IMR-90 (cell line): ENCODE measurements at places on chromosomes 4 and X. TPM values are rescaled to one million over a fixed set of nuclear protein-coding genes. Genes with fewer than 3 reads are reported as not detected.

Gene SHROOM3
- polyA plus RNA-seq = 10.8 and 14.2 TPM in 2 replicates

DNA sequence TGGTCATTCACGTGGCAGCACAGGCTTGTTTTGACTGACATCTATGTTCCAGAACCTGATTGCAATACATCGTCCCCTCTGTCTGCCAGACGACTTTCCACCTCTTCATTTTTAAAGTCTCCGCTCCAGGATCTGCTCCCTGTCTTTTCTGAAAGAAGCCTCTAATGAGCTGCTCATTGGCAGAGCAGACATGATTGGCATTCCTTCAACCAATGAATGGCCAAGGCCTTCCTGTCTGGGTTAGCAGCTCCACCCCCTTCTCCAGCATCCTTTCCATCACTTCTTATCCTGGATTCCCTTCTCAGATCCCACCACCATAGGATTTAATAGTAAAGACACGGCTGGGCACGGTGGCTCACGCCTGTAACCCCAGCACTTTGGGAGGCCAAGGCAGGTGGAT lies 202.7 kb upstream of the KLF3 start:
- no peak for DNase-seq

DNA sequence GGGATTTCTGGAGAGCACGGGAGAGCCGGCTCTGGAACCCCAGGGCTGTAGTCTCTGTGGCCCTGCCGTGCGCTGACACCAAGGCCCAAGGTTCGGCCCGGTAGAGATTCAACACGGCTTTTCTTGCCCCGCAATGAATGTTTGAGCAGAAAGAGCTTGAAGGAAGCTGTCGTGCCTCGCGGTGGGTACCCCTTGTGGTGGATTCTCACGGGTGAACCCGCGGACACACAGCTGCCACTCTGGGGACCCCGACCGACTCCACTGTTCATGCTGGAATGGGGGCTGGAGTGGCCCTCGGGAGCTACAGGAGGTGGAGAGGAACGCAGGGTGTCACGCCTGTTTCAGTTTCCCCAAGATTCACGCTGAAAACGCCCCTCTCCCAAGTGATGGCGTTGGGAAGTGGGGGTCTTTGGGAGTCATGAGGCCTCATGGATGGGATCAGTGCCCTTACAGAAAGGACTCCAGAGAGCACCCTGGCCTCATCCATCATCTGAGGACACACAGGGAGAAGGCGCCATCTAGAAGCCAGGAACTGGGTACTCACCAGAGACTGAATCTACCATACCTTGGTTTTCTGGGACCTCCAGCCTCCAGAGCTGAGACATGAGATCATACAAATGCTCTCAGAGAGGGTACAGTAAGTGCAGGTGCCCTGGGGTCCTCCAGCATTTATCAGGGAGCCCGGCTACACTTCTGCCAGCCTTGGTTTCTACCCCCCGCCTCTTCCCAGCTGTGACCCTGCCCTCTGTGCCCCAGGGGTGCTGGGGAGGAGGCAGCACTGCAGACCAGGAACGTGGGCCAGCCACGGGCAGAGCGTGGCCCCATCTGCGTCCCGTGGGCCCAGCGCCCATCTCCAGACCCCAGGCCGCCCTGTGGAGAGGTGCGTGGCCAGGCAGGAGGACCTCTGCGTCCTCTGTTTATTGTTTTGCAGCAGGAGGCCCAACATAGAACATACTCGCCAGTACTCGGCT lies 6.4 kb downstream of the SLC25A6 start:
- no peak for DNase-seq

DNA sequence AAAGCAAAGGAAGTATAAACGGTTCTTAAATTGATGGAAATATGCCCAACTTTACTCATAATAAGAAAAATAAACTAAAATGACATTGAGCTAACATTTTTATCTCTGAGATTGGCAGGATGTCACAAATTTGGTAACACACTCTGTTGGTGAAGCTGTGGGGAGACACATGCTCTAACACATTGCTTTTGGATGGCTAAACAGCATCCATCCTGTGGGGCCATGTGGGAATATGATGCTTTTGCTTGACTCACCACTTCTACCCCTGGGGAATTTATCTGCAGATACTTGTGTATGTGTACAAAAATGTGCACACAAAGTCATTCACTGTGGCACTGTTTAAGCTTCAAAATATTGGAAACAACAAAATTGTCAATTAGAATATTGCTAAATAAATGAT lies 100.2 kb downstream of the ANAPC4 start:
- DNase-seq = no peak

GRCh38 chrX:57741107-57741506 lies 61.0 kb upstream of the NLRP2B start:
- DNase-seq = no peak

DNA sequence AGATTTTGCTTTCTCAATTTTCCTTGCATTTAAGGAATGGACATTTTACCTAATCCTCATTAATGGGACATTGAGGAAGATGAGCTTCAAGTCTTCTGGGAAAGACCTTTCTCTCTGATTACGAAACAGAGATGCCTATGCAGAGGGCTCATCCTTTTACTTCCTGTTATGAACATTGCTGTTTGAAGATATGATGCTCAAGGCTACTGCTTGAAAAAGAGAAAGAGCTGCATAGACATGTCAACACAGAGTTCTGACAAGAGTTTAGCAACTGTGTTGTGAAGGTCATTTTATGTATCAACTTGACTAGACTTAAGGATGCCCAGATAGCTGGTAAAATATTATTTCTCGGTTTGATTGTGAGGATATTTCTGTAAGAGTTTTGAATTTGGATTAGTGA lies 13.8 kb upstream of the GNPDA2 start:
- no peak for DNase-seq

GRCh38 chrX:27309406-27309805 lies 153.7 kb downstream of the PPP4R3C start:
- no peak for DNase-seq

- DNase-seq = no peak
Measured at GRCh38 chrX:131607792-131608369, 64.0 kb downstream of the OR13H1 start.

DNA sequence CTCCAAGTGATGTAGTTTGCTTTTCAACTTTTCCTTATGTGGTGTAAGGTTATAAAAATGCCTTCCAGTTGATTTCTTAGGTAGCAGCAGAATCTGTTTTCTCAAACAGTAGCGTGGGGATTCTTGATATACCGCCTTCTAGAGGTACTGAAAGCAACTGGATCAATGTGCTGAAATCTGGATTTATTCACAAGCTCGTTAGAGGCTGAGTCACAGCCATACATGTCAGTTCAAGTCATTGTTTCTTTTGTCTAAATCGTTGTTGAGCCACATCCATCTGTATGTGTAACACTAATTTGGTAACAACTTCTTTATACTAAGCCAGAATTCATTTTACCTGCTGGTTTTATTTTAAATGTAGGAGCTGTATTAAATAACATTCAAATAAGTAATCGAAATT lies 200.0 kb upstream of the MAD2L1 start:
- no peak for DNase-seq
